AG09309 (cell line): ENCODE measurements at places on chromosomes 3 and 15.

DNA sequence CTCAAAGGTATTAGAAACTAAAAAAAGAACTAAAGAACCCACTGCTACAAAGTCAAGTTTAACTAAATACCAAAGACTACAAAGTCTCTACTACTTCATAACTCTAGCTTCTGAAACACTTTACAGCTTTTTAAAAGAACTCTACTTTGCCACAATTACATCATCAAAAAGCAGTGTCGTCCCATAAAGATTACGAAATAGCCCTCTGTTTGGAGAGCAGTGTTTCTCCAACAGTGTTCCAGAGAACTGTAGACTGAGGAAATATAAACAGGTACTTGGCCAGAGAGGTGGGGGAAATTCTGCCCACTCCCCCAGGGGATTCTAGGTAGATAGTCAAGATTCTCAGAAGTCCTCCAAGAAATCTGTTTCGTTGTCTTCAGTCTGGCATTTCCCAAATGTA lies 225.6 kb downstream of the PDZRN3 start:
- DNase-seq = peak; percentile 23

GRCh38 chr3:55558316-55558715 lies 71.2 kb upstream of the WNT5A start:
- peak; percentile 29 for DNase-seq

GRCh38 chr15:73051391-73051806 lies 864 bp upstream of the NEO1 start:
- no peak for DNase-seq

GRCh38 chr15:46366360-46367007 lies 731.7 kb downstream of the SQOR start:
- no peak for DNase-seq

DNA sequence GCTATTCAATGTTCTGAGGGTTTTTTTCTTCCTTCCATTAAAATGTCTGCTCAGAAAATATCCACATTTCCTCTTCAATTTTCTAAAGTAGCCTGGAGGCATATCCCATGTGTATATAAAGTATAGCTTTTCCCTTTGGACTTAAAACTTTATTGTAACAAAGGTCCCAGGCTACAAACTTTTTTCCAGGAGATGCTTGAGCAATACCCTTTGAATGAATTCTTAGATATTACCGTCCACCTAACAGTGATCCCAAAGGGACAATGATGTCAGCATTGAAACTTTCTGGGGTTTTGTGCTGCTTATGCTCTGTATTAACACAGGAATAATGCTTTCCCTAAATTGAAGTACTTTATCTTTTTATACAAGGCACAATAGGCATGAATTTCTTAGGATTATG lies 525.2 kb downstream of the CADM2 start:
- DNase-seq = no peak

GRCh38 chr3:180911876-180912303 lies 580 bp upstream of the FXR1 start:
- no peak for DNase-seq

DNA sequence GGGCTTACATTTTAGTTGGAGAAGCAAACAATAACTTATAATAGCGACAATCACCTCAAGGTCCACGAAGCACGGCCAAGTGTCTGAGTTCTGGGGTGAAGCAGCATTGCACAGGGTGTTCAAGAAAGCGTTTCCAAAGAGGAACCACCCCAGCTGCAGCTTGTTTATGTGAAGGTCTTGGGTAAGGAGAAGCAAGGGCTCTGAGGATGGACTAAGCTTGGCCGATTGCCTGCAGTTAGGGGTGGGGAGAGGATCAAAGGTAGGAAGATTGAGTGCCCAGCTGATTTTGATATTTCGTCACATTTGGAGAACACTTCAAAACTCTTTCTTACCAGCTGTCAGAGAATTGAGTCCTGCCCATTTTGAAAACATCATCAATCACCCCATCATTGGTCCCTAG lies 321.6 kb upstream of the DNAJC19 start:
- DNase-seq = no peak

- peak; percentile 28 for DNase-seq
These were observed 21.4 kb downstream of the KPNA1 start for GRCh38 chr3:122493296-122493695.

DNA sequence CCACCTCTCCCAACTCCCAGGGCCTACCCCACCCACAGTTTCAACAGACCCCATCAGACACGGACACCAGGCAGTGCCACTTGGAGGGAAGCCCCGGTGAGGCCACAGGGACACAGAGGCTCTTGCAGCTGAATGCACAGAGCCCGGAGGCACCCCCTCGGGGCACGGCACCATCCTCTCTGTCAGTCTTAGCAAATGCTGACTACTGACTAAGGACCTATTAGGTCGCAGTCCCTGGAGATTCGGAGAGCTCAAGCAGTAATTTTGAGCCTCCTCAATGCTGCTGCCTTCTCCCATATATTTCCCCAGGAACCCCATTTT lies 79.9 kb downstream of the VGLL4 start:
- no peak for DNase-seq

GRCh38 chr15:101489599-101490407 lies at the start of gene PCSK6:
TSS of gene PCSK6 (minus strand) at chr15:101489707. CDS start at chr15:101489670, 37 bp downstream.
- no peak for DNase-seq

DNA sequence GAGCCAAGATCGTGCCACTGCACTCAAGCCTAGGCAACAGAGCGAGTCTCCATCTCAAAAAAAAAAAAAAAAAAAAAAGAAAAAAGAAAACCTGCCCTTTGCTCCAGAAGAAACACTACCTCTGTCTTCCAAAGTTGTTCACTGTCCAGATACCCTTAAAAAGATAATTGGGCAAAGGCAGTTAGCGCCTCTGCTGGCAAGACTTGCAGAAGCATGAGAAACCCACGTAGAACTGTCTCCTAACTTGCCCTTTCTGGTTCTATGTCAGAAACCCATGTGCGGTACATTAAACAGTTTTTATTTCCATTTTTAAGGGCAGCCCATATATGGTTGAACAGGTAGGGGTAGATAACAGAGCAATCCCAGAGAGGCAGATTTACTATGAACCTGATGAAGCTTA lies 1026.4 kb downstream of the ROBO2 start:
- DNase-seq = no peak

DNA sequence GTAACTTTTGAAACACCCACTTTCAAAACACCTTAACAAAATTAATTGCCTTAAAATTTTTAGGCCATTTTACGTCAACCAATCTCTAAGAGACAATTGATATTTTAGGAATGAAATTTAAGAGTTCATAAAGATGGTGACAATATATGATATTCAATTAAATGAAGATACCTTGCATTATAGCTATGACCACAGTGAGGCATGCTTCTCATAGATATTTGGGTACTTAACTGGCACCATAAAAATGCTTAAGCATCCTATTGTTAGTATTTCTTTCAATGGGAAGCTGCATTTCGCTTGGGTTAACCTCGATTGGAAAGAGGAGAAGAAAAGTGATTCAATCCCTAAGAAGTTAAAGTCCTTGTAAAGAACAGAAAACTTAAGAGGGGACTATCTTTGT lies 209.0 kb downstream of the GAP43 start:
- no peak for DNase-seq

GRCh38 chr3:170356596-170357175 lies 829 bp upstream of the SKIL start:
- peak; percentile 37 for DNase-seq

- DNase-seq = no peak
These were observed 1234.7 kb downstream of the ROBO2 start for GRCh38 chr3:78274475-78275065.

DNA sequence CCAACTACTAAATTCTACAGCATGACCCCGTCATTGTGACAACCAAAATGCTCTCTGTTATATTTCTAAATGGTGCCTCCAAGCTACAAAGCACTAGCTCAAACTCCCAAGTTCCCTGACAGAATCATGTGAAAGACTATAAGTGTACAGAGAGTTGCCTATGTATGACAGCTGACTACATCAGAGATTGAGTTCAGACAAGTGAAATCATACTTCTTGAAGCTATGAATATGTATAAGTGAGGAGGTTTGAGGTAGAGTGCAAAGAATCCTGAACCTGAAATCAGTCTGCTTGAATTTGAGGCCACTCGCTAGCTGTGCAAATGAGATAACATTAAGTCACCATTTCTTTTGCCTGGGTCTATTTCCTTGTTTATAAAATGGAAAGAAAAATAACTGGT lies 63.9 kb upstream of the TP63 start:
- DNase-seq = no peak

DNA sequence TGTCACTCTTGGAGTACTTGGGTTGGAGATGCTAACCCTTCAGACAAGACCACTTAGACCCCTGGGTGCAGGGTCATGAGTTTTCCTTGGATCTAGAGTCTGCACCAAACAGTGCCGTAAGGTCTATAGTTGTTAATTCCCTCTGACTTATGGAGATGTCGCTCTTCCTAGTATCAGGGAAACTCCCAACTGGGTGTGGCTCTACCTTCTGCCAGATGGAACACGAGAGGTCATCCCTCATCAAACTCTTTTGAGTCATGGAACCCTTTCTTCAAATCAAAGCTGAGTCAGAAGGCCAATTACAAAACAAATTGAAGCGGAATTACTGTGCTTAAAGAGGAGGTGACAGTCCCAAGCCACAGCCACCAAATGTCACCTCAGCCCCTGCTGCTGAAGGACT lies 514.9 kb upstream of the PROK2 start:
- no peak for DNase-seq

DNA sequence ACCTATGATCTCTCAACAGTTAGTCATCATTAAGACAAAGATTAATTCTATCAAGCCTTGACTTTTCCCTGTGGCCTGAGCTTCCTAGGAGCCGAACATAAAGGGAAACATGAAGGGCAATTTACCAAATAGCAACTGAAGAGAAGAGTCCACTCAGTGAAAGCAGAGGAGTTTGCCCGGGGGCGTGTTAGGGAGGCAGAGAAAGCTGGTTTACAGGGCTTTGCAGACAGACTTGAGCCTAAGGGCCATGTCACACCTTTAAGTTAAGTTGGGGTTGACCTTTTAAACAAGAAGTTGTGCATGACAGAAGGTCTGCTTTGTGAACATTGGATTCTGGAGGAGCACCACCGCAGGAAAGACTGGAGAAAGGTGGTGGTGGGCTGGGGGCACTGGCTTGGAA lies 701.8 kb upstream of the CFAP20DC start:
- DNase-seq = no peak

- no peak for DNase-seq
These were observed 191.9 kb upstream of the LINGO1 start for GRCh38 chr15:77824361-77825251.
